ENCODE measurements at places on chromosomes 6 and 20.

GRCh38 chr6:90574610-90575009, 12.3 kb downstream of the MAP3K7 start:
- no peak for DNase-seq

DNA sequence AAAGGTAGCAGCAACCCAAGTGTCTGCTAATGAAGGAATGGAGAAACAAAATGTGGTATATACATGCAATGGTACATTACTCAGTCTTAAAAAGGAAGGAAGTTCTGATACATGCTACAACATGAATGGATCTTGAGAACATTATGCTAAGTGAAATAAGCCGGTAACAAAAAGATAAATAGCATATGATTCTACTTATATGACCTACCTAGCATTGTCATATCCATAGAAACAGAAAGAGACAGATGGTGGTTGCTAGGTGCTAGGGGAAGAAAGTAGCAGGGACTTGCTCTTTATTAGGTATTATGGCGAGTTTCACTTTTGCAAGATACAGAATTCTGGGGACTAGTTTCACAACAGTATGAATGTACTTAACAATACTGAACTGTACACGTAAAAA, 46.6 kb downstream of the UBR2 start:
- no peak for DNase-seq

DNA sequence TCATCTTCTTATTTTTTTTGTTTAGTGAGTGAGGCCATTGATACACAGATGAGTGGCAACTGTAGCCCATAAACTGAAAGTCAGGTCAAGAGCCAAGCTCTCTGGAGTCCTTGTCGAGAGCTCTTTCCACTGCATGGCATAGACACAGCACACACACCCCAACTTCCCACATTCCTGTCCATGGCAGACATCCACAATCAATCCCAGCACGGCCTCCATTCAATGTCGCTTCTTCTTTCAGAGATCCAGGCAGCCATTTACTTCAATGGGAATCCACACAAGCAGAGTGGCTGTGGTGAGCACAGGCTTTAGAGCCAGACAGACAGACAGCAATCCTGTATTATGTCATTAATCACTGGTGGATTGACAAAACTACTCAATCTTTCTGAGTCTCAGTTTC, 34.9 kb upstream of the ECI2 start:
- DNase-seq = no peak

- no peak for DNase-seq
These were observed 948.0 kb upstream of the EPHA7 start for GRCh38 chr6:94367316-94367715.

GRCh38 chr6:69379518-69379917, 417.3 kb downstream of the LMBRD1 start:
- no peak for DNase-seq

GRCh38 chr6:14789996-14790395, 455.9 kb upstream of the JARID2 start:
- no peak for DNase-seq

Data from stimulated activated CD4-positive, alpha-beta T cell treated with anti-CD3 and anti-CD28 coated beads, TNF-alpha, amount 100 ng/mL, for 1 hour (primary cell).